NCI-H187 (cell line): ENCODE measurements at places on chromosomes 7 and 10.

DNA sequence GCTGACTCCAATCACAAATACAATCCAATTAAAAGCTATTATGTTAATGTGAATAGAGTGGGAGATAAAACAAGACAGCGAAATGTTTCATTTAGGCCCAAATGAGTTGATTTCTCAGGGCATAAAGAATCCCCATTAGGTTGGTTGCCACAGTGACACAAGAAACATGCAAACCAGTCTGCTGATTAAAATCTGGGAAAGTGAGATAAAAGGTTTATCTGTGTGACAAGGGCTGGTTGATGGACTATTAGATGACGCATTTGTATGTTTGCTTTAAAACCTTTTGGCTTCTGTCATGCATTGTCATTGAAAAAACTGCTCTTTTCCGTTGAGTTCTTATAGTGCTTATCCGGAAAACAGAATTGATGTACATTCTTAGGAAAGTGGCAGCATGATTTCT lies 658.2 kb downstream of the GATA3 start:
- DNase-seq = no peak

DNA sequence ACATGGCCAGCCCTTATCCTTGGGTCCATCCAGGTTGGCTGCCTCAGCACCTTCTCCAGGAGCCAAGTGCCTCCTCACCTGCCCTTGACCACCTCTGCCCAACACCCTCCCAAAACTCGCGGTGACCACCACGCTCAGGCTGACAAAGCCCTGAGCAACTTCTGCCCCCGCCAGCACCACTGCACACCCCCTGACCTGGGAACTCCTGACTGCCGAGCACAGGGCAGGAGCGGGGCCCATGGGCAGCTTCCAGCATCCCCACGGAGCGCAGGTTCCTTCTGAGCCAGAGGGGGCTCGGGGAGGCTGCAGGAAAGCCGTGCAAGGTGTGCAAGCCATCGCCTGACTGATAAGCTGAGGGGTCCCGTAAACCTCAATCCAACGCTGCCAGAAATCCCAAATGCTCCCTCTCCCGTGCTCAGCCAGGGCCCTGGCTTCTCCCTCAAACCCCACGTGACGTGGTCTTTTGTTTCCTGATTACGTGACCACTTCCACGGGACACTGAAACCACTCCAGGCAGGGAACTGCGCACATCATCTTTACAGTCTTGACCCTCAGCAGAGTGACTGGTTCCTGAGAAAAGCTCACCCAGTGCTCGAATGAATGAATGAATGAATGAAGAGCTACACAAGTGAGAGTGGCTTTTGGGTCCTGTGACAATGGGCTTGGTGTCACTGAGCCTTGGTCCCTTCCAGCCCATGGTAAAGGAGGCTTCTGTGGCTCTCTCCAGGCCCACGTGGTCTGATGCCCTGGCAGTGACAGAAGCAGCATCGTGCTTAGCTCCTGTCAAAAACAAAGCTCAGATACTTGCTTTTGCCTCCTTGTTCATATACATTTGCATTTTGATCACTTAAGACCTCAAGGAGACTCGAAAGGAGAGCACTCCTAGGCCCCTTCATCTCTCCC lies 249.8 kb upstream of the PPP2R2D start:
- no peak for DNase-seq

DNA sequence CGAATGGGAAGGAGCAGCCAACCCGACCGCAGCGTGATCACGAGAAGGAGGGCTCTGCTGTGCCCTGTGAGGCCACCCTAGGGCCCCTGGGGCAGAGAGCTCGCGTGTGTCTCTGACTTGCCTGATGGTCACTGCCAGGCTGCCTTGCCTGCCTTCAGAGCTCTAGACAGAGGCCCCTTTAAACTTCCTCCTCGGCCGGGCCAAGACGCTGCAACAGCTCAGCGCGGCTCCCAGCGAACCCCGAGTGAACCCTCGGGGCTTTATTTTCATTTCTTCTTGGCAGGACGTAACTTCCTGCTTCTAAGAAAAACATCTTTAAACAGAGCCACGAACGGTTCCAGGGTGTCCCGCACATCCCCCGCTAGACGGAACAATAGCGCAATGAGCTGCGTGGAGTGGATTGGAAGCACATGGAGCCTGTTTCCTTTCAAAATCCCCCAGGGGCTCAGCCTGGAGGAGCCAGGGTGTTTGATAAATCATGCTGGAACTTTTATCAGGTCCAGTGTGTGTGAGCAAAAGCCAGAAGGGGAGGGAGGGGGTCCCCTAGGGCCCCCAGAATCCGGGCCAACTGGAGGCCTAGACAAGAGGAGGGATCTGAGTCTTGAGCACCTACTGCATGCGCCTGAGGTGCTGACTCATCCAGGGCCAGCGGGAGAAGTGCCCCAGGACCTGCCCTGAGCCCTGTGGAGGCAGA lies 134.1 kb upstream of the GDF10 start:
- no peak for DNase-seq

DNA sequence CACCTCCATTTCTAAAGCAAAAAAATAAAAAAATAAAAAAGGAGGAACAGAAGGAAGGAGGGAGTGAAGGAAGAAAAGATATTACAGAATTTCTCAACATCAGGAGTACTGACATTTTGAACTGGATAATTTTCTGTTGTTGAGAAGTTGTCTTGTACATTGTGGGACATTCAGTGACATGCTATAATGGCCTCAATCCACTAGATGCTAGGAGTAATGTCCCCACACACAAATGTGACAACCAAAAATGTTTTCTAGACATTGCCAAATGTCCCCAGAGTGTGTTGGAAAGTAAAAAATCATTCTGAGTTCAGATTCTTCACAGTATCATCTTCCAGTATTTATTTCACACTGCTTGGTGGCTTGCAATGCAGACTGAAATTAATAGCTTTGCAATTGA lies 6.5 kb downstream of the ZNF438 start:
- DNase-seq = no peak

- no peak for DNase-seq
Observed at GRCh38 chr7:43954524-43955228, 28.4 kb downstream of the UBE2D4 start.

GRCh38 chr10:114767101-114767985 lies 54.2 kb upstream of the FHIP2A start:
- no peak for DNase-seq

GRCh38 chr10:17943033-17943745 lies 8.5 kb upstream of the SLC39A12 start:
- DNase-seq = no peak

- no peak for DNase-seq
Observed at GRCh38 chr10:75922435-75922834, 491.0 kb downstream of the LRMDA start.

DNA sequence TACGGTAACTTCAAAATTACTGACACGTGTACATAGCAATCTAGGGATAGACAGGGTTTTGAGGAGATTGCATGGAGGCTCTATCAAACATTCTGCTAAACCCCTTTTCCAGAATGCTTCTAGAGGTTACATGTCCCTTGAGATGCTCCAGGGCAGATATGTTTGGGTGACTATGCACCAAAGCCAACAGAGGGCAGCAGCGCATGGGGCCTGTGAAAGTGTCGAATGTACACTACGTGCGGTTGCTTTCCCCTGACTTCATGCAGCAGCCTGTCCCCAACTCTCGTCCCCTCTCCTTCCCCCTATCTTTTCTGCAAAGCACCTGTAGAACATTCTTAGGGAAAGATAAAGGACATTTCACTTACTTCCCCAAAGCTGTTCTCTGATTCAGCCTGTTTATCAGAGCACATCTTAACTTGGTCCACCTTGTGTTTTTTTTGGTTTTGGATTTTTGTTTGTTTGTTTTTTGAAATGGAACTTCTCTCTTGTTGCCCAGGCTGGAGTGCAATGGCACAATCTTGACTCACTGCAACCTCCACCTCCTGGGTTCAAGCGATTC lies 90.2 kb downstream of the UBE3C start:
- no peak for DNase-seq

- no peak for DNase-seq
Observed at GRCh38 chr7:134643131-134643530, 3.5 kb upstream of the BPGM start.

- no peak for DNase-seq
Observed at GRCh38 chr7:47811632-47812380, 136.5 kb downstream of the PKD1L1 start.

- DNase-seq = no peak
Observed at GRCh38 chr10:129740532-129741279, 223.4 kb downstream of the EBF3 start.

GRCh38 chr10:85147346-85148250 lies 819.2 kb downstream of the CCSER2 start:
- DNase-seq = no peak

DNA sequence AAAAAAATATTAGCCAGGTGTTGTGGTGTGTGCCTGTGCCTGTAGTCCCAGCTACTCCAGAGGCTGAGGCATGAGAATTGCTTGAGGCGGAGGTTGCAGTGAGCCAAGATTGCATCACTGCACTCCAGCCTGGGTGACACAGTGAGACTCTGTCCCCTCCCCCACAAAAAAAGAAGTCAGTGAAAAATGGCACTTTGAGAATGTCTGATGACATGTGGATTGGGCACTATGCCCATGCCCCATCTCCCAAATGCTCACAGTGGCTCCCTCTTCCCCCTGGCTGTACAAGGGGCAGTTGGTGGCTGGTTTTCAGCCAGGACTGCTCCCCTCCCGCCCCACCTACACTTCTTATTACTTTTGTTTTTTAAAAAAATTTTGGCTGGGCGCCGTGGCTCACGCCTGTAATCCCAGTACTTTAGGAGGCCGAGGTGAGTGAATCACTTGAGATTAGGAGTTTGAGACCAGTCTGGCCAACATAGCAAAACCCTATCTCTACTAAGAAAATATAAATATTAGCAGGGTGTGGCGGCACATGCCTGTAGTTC lies 26.1 kb downstream of the IL15RA start:
- no peak for DNase-seq

DNA sequence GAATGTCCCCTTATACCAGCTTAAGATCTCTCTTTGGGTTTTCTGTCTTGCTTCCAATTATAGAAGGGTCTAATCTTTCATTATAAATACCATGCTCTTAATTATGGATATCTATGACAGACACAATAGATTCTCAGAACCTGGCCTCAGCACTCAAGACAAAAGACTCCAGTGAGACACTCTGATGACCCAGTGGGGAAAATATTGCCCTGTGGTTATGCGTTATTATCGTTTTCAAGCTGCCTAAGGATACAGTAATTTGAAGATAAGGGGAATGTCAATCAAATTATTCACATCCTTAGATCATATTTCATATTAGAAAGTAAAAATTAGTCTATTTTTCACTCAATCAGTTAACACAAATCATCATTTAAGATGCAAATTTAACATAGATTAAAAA lies 748.8 kb downstream of the XPNPEP1 start:
- DNase-seq = no peak

- no peak for DNase-seq
Observed at GRCh38 chr7:64755865-64756264, 38.4 kb upstream of the ZNF138 start.

DNA sequence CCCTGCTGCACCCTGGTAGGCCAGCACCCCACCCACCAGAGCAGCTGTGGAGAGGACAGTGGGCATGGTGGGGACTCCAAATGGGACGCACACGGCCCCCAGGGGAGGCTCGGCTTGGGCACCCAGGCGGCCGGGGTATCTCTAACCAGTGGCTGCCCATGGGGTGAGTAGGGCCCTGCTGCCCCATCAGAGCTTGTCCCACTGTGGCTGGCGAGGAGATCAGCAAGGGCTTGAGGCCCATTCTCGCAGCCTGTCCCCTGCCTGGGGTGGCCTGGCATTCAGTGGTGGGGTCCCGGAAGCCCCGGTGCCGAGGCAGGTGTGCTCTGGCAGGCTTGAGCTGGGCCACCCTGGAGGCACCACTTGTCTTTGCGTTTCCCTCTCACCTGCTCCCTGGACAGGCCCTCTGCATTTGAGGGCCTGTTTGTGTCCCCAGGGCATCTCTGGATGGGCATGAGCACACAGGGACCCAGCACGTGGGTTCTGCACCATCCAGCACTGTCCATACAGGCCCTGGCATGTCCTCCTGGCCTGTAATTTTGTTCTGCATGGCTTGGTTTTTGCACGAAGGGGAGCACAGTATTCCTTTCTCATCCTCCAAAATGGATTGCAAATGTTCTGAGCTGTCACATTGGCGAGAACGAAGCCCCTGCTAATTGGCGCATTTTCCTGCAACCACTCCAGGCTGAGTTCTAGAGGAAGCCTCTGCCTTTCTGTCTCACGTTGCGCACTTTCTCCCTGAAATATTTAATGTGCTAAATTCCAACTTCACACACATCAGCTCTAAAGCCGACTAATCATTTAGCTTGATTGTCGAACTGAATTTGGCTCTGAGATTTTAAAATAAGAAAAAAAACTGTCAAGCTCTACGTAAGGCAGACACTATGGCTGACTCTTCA lies 27.2 kb downstream of the PWWP2B start:
- no peak for DNase-seq
